NT2/D1 (cell line): ENCODE measurements at places on chromosomes 7 and 10.
A peak's percentile ranks its signal among the peaks of the same experiment; 100 is the strongest.

DNA sequence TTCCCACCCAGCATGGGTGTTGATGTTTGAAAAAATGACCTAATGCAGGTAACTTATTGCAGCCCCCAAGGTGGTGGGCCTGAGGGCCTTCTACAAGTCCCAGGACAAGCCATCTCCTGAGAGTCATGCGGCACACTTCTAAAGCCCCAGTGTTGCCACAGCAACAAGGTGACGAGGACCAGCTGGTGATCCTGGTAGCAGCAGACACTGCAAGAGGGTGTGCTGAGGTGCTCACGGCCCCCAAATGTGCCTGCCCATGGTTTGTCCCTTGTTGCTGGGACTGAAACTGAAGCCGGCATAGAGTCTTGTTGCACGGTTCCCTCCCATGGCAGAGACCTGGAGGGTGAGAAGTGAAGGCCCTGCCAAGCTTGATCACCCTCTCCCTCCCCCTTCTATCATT is 333.2 kb upstream of the MGMT start:
- DNase-seq, result no peak

- no peak for DNase-seq
These were observed 126.8 kb upstream of the NRP1 start for GRCh38 chr10:33461295-33461640.

DNA sequence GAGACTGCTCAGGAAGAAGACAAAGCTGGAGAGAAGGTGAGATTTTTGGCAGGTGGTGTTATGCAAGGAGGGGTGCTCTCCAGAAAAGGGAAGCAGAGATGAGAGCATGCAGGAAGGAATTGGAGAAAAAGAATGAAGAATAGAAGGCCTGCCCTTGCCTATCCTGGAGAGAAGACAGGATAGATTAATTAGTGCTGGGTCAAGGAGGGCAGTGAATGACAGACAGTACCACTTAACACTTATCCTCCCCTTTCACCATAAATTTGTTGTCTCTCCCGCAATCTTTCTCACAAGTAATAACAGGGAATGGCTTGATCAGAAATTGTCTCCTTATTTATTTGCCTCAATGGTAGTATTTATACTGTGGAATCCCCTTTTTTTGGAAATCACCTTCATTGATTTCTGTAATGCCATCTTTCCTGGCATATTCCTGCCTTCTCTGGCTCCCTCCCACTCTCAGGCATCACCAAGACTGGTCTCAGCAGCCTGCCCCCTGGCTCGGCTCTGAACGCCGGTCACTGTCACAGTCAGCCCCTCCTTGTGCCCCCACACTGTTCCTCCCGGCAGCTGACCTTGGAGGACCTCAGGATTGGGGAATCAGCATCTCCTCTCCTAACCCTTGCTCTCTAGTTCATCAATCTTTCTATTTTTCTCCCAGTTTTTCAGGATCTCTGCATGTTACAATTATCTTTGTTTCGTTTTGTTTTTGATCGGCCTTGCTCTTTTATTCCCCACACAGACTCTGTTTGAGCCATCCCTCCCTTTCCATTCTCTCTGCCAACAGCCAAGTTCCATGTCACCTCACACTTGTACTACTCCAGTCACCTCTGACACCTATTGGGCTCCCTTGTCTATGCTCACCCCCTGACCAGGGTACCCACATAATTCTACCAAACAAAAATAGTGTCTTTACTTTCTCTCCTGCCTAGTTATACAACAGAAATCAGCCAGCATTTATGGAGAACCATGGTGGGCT is 294.2 kb downstream of the PLXDC2 start:
- no peak for DNase-seq

DNA sequence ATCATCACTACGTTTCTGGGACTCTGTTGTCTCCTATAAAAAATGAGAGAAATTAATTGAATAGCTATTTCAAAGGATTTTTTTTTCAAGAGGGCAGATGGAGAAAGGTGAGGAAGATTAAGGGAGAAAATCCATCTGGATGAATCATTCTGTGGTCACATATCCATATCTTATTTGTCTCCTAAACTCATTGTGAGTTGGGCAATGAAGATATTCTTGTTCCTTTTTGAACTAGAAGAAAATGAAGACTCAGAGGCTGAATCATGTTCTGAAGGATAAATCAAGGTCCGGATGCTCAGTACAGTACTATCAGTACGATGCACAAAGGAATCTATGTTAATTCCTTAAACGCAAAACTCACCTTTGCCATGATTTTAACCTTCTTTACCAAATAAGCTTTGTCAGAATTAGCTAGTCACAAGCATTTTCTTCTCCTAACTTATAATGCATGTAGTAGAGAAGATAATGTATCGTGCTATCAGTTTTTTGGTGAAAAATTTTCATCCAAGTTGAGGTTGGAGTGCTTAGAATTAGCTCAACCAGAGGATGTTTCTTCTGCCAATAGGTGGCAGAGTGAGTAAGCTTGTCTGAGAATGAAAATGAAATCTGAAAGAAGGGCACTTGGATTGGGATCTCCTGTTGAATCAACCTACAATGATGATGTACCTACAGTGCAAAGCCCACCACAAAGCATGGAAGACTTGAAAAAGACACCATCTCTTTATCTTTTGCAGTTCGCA is 446.9 kb downstream of the KIF20B start:
- peak; percentile 2 for DNase-seq

- DNase-seq, result no peak
These were observed 18.7 kb downstream of the GRID1 start for GRCh38 chr10:86347856-86348255.

GRCh38 chr10:78358351-78358750 is 324.7 kb downstream of the RPS24 start:
- DNase-seq, result no peak

DNA sequence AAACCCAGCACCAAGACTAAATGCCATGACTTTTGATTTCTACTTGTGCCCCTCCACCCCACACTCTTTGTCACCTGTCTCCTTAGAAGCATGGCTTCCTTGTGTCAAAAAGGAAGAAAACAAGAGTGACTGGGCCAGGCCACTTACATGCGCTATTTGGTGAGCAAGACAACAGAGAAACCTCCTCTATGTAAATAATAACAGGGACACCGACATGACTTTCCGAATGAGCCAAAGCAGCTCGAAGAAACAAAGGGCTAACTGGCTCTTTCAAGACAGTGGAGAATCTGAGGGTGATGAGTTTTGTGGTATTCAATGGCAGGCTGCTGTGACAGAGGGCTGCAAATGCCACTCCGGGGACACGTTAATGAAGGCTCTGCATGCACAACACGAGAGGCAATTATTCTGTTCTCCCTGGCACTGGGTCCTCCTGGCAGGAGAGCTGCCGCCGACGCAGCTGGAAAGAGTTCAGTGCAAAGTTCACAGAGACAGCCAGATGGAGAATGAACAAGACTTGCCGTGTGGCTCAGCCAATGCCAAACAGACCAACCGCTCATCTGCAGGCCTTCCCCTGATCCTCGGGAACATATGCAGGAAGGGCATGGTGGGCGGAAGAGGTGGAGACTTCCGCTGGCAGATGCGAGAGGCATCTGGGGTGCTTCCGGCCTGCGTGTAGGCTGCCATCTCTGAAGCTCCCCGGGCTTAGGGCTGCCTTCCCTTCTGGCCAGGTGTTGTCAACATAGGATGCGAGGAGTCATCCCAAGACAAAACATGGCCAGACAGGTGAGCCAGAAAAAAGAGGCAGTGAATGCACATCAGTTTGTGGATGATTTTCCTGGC is 59.1 kb upstream of the SMNDC1 start:
- no peak for DNase-seq

DNA sequence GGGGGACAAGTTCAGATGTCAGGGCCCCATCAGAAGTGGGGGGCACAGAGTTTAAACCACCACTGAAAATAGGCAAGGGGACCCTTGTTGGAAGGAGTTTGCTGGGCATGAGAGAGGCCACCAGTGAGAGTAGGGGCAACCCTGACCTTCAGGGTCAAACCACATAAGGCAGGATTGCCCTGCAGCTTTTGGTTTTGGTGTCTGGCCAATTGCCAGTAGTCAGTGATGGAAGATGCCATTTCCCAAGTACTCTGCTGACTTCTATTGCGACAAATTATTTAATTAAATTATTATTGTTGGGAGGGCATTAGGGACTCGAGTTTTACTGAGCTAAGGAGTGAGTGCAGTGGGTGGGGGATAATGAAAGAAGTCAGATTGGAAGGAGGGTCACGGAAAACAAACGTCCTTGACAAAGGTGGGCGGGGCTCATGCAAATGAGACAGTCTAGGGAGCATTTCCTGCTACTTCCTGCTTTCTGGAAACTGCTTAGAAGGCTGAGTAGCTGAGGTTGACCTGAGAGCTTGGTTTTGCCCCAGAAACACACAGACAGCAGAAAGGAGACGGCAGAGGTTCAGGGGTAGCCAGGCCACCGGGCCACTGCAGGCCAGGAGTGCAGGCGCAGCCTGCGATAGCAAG is 74.2 kb upstream of the ANLN start:
- DNase-seq, result no peak

DNA sequence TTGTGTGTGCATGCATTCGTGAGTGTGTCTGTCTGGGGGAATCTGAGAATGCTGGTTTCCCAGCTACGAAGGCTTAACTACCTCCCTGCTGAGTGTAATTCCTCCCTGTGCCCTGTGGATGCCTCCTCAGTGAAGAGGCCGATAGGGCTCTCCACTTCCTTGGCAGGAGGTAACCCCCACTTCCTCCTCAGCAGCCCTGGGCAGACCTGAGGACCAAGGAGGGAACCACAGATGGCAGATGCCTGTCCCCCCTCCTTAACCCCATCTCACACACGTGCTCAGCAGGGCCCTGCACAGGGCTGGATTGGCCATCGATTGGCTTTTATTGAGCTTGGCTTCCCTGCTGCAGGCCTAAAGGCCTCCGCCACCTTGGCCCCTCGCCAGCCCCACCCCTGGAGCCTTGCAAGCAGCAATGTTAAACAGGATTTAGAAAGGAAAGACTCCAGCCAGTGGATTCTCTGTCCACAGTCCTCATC is 45.6 kb upstream of the LRRC4 start:
- no peak for DNase-seq

DNA sequence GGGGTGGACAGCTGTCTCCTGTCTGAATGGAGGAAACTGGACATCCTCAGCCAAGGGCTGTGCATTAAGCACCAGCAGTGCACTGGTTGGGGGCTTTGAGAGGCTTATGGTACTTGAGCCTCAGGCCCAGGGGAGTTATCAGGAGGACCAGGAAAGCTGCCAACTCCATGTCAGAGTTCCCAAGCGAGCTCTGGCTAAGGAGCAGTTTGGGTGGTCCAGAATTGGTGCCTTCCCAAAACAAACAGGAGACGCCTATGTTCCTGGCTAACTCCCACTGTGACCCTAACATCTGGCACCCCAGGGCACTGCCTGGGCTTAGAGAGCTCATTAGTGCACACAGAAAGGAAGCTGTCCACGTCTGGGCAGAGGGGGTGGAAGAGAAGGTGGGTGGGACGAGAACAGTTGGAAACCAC is 408.6 kb upstream of the NPVF start:
- no peak for DNase-seq

DNA sequence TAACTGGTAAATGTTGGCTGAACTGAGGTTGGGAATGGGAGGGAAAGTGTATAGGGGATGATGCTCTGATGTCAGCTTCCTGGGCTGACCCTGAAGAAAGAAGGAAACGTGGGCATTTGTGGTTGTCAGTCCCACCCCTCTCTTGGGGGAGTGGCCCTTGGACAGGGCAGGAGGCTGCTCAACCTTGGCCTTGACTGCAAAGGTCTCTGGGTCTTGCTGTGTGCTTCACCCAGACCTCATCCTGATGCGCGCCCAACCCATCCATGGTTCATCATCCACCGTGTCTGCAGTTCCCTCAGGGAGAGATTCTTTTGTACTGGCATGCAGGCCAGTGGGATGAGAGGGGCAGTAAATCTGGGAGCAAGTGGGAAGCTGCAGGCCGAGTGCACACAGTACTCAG is 4.7 kb upstream of the ZYX start:
- no peak for DNase-seq

DNA sequence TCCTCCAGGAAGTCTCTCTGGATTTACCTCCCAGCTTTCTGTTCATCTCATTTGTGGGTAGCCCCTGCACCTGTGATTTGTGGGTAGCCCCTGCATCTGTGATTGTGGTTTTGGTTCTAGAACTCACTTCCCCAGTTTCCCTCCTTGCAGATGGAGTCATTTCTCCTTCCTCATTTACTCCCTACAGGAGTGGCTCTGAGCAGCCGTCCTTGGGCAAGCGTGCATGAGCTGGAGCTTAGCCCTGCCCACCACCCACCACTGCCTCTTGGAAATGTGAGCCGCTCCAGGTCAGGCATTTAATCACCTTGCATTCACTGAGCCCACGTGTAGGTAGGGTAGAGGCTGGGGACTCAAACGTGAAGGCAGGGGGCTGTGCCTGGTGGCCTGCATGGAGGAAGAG is 8.2 kb downstream of the COL26A1 start:
- DNase-seq, result no peak

DNA sequence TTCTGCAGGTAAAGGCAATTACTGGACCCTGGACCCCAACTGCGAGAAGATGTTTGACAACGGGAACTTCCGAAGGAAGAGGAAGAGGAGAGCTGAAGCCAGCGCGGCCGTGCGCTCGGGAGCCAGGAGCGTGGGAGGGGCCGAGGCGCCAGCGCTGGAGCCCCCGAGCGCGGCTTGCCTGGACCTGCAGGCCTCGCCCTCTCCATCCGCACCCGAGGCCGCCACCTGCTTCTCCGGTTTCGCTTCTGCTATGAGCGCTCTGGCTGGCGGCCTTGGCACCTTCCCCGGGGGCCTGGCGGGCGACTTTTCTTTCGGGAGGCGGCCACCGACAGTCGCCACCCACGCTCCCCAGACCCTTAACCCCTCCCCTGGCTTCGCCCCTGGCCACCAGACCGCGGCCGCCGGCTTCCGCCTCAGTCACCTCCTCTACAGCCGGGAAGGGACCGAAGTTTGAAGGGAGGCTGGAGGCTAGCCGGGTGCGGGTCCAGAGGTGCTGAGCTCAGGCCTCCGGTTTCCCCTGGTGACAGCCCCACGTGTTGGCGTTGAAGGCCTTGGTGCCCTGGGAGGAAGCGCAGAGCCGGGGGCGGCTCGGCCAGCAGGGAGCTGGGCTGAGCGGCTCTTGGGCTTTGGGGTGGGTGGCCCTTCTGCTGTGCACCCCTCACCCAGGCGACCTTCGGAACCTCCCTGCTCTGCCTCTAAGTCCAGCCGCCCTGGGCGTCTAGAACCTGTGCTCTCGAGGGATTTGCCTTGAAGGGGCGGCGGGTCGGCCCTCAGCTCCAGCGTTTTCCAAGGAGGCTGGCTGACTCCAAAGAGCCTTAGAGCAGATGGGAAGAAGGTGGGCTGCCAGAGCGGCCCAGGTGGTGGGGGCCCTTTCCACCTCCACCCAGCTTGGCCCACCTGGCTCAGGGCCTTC is 1.8 kb downstream of the FOXI2 start:
- DNase-seq, result no peak

- no peak for DNase-seq
These were observed 4.7 kb upstream of the AFAP1L2 start for GRCh38 chr10:114408968-114409444.
